ENCODE measurements at places on chromosomes 5 and 9.
A peak's percentile ranks its signal among the peaks of the same experiment; 100 is the strongest.

GRCh38 chr9:120379611-120380010 lies 200.4 kb downstream of the CDK5RAP2 start:
- DNase-seq = no peak

GRCh38 chr9:136002215-136002614 lies 41.0 kb upstream of the UBAC1 start:
- DNase-seq = no peak

GRCh38 chr5:121019106-121019505 lies 555.0 kb downstream of the PRR16 start:
- DNase-seq = no peak

DNA sequence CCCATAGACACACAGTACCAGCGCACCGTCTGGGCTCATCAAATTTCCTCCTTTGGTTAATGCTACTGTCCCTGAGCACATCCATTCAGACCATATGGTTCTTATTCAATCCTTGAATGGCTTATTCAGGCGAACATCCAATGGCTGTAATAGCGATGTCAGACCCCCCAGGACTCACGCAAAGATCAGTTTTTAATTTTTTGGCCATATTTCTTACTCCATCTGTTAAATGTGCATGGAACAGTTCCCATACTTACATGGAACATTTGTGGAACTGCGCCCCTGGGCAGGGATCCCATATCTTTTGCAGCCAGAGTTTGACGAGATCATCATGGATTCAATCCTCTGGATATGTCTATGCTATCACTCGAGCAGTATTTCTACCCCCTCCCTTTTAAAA lies 213.2 kb downstream of the ADAMTS6 start:
- DNase-seq = no peak

GRCh38 chr9:33163433-33164137 lies 3.6 kb downstream of the B4GALT1 start:
- DNase-seq = no peak

DNA sequence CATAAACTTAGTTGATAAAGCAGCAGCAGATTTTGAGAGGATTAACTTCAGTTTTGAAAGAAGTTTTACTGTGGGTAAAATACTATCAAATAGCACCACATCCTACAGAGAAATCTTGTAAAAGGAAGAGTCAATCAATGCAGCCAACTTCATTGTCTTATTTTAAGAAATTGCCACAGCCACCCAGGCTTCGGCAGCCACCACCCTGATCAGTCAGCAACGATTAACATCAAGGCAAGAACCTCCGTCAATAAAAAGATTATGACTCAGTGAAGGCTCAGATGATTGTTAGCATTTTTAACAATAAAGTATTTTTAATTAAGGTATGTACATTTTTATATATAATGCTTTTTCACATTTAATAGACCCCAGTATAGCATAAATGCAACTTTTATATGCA lies 122.3 kb upstream of the NR4A3 start:
- no peak for DNase-seq

DNA sequence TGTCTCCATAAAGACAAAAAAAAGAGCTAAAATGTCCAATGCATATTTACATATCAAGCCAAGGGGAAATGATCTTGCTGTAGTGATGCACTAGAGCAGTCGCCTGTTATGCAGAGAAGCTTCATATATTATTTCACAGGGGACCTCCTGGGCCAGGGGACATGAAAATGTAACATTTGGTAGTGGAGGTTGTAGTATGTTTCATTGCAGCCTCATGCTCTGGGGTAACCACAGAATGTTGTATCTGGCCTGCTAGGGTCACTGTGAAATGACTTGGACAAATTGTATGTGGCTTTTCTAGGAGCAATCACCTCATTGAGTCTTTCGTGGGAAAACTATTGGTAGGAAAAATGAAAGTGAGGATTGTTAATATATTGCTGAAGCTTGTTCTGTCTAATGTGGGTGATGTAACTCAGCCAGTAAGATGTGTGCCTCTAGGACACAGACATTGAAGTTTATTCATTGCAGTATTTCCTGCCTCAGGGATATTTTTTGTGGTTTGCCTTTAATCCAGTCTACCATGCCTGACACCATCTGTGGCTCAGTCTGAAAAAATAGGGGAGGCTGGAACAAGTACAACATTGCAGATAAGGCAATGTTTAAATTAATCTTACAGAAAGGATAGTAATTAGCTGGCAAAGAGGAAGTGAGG lies 430.8 kb upstream of the TNC start:
- no peak for DNase-seq

- no peak for DNase-seq
Observed at GRCh38 chr5:157449011-157449723, 10.8 kb upstream of the NIPAL4 start.

DNA sequence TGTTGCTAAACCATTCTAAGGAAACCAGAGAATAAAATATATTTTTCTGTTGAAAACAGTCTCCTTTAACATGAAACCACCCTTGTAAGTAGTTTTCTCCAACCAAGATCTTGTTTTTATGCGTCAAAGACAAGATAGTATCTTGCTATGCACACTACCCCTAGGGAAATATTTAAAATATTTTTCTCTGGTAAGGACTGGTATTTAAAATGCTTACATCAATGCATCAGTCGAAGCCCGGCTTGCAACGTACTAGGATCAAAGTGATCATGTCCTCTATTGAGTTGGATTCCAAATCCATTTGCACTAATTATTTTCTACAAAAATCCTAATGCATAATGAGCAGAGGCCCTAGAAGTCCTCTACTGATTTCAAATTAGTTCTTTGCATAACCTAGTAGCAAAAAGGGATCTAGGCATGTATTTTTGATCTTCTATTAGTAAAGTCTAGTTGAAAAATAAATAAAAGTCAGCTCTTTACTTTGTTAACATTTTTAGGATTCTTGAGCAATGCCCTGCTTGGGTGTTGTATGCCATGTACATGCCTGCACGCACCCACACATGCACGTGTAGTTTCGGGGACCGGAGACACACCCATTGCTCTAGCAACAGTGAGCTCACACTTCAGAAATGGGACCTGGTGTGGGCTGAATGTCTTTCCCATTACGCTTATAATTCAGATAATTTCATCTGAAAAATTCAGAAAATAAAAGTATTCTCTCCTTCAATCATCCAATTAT lies 165.0 kb upstream of the GPR151 start:
- DNase-seq = no peak

DNA sequence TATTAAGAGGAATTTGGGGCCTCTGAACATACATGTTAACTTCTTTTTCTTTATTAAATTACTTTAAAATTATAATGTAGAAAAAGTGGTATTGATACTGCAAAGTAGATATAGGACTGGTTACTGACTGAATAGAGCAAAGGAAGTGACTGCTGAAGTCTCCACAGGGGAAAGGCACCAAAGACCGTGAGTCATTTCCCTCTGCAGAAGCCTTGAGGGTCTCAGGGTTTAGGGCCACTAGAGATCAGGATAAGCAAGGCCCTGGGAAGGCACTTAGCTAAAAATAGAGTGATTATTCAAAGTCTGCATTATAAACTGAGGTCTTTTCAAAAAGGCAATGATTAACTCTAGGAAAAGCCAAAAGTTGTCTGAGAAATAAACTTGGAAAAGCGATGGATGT lies 44.7 kb upstream of the ITGA1 start:
- DNase-seq = no peak

DNA sequence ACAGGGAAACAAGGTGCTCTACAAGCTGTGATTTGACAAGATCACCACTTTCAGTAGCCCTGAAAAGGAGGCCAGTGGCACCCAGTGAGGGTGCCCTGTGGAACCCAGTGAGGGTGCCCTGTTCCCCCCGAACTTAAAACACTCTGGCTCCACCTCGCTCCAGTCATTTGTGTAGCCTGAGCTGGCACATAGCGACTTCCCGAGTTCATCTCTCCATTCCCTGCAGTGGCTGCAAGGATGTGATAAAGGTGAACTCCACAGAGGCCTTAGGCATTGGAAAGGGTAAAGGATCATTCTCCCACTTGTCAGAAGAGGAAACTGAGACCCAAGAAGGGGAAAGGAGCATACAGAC lies 21.9 kb upstream of the ANXA6 start:
- no peak for DNase-seq

DNA sequence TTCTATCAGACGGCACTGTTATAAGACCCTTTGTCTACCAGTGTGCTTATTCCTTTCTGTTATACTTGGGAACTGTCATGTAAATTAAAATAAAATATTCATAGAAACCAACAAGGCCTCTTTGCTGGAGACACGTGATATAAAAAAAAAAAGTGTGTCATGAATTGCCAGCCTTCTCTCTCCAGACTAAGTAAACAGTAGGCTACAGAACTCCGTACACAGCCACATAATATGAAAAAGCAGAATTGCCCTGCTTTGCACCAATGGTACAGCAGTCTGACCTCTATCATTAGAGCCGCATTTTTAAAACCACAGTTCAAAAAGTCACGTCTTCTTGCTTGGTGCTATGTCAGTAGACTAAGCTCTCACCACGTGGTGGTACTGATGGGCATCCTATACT lies 231.3 kb downstream of the SEMA5A start:
- no peak for DNase-seq

- DNase-seq = no peak
Observed at GRCh38 chr5:38827525-38827924, 18.3 kb upstream of the OSMR start.

DNA sequence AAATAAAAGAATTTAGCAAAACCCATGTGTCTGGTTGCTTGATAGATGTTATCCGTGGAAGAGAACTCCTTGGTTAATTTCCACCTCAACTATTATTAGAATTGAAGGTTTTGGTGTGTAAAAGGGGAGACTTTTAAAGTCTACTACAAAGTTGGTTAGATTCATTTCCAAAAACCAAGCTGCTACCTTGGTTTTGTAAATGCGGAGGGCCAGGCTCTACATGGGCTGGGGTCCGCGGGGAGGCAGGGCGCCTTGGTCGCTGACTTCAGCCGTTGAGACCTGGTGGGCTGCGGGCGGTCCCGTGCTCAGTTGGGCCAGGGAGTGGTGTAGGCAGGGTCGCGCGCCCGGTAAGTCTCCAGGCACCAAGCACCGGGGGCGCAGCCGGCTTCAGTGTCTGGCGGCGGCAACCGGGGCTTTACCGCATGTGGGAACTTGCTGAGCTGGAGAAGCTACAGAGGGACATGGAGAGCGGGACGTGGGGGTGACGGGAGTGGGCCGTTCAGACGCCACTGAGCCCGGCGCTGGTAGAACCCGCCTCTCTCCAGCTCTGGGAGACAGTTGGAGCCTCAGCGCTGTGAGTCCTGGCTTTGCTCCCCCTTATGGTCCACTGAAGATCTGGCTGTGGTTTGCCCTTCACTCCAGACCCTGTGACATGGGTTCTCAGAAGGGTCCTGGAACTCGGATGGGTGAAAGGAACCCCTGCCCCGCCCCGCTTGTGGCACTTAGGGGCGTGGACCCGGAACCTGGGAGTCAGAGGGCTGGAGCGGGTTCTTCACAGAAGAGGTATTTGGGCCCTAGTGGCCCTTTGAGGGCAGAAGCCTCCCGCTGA lies 11.8 kb downstream of the NR2F1 start:
- no peak for DNase-seq

DNA sequence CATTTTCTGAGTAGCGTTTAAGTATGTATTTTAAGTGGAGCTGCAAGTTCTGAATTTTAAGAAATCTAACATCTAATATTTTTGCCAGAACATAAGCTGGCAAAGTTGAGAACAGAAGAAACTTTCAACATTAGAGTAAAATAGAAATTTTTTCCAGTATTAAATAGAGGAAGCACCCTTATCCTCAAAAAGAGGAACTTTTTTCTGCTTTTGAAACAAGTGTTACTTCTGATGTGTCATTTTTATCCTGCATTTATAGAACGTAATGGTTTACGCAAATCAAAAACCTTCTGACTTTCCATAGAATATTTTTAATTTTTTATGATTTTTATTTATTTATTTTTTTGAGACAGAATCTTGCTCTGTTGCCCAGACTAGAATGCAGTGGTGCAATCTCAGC lies 21.8 kb downstream of the ZBED3 start:
- no peak for DNase-seq

- DNase-seq = peak; percentile 5
Observed at GRCh38 chr9:96317335-96317980, 15.5 kb upstream of the HSD17B3 start.

DNA sequence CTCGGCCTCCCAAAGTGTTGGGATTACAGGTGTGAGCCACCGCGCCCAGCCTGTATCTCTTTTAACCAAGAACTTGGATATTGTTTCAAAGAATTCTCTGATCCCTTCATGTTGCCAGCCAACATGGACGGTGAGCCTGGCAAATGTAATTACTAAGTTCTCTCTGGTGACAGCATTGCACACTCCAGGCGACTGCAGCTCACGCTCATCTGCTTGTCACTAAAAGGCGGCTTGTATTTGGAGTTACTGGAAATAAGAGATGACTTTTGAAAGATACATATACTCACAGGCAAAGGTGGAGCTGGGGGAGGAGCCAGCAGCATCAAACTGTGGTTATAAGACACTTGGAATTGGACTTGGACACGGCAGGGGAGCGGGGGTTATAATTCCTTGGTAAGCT lies 172.3 kb downstream of the SLIT3 start:
- DNase-seq = no peak

- DNase-seq = no peak
Observed at GRCh38 chr5:10653043-10653442, 89.2 kb downstream of the ANKRD33B start.

DNA sequence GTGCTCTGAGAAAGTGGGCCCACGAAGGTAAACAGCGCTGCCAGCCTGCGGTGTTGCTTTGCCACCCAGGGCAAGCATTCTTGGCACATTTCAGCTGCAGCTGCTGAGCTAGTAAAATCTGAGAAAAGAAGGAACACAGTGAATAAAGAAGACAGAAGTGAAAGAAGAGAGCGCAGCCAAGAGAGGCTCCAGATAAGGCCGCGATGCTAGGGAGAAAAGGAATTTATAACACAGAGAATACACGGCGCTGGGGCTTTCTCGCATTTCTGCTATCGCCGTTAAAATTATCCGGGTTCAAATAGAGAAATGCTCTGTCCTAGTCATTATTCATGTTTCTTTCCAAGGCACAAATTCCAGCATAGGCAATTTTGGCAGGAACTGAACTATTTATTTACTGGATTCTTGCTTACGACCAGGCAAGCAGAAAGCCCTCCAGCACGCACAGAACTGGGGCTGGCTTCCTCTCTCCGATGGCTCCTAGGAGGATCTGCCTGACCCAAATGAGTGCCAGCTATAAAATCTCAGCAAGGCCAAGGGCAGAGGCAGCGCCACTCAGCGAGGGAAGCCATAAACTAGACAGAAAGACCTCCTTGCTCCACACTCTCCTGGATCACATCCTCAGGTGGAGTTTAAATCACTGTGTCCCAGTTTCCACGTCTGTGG lies 111.2 kb downstream of the ATPSCKMT start:
- DNase-seq = no peak

GRCh38 chr5:79093762-79094161 lies 17.8 kb upstream of the BHMT start:
- DNase-seq = no peak

Data from DMS79 treated with DMSO at 0.1 percent for 48 hours (cell line).